ENCODE measurements at places on chromosomes 13 and 19.

DNA sequence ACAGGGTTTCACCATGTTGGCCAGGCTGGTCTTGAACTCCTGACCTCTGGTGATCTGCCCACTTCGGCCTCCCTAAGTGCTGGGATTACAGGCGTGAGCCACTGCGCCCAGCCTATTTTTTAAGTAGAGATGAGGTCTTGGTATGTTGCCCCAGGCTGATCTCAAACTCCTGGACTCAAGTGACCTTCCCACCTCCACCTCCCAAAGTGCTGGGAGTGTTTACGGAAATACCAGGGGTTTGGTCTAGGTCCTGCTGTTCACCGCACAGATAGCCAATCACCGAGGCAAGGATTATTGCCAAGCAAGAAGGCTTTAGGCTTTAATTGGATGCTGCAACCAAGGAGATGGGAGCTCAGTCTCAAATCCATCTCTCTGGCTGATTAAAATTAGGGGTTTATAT, 11.6 kb downstream of the CLEC4G start:
- no peak for DNase-seq

DNA sequence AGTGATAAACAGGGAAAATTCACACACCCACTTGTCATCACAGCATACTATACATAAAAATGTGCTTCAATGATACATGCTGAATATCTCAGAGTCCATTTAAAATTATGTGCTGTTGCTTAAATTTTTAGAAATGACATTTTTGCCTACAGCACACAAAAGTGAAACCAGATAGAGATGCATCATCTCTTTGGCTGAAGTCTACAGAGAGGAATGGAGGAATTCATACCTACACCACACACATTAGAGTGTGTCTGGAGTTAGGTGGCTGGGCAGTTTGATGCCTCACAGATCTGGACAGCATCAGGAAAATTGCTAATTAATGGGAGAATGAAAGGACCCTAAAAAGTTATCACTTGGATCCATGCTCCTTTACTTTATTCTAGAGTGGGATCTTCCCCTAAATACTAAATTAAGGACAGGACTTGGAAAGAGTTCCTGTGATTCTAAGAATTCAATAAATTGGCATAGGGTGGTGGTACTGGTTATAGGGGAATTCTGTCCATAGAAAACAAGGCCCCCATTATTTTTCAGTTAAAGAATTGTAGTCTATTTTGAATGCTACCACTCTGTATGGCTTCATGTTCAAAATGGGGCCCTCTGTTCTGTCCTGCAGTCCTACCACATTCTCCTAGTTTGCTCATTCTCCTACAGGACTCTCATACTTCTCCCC, 41.3 kb downstream of the RCBTB2 start:
- DNase-seq = no peak

DNA sequence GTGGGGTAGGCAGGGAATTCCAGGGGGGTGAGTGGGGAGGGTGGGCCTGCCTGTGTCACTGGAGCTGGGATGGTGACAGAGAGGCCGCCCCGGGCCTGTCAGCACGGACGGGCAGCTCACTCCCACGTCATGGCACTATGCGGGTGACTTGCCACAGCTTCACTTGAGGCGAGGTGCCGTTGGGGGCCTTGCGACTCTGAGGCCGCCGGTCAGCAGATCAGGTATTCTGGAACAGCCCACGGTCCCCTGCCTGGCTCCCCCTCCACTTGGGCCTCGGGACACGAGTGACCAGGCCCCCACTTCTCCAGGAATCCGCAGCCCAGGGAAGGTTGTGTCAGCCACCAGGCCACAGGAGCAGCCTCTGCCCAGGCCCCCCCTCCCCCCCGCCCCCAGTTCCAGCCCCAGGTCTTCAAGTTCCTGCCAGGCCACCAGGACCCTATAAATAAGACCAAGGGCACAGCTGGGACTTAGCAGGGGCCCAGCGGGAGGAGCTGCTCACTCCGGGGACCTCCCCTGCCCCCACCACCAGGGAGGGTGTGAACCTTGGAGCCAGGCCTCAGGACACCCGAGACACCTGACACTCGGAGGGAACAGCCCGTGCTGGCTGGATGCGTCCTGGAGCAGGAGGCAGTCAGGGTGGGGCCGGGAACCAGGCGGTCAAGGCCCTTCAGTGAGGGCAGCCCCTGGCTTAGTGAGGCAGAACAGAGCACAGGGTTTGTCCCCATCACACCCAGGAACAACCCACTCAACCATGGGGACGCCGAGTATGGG, 2.7 kb upstream of the MIDN start:
- no peak for DNase-seq

- DNase-seq = no peak
Observed at GRCh38 chr19:18969931-18970659, 29.1 kb upstream of the HOMER3 start.

- DNase-seq = no peak
Observed at GRCh38 chr13:60282186-60282585, 114.8 kb upstream of the TDRD3 start.

DNA sequence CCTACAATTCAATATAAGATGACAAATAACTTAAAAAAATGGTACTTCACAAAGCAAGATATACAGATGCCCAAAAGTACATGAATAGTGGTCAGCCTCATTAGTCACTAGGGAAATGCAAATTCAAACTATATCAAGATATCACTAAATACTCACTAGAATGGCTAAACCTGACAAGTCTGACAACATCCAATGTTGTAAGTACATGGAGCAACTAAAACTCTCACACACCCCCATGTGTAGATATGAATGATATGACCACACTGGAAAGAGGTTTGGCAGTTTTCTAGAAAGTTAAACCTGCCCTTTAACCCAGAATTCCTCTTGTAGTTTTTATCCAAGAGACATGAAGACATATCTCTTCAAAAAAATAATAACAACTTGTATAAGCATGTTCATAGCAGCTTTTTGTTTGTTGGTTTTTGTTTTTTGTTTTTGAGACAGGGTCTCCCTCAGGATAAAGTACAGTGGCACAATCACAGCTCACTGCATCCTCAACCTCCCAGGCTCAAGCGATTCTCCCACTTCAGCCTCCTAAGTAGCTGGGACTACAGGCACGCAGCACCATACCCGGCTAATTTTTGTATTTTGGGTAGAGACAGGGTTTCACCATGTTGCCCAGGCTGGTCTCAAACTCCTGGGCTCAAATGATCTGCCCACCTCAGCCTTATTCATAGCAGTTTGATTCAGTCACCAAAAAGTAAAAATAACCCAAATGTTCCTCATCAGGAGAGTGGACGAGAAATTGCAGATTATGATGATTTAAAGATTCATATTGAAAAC, 55.1 kb downstream of the RFX2 start:
- no peak for DNase-seq

GRCh38 chr13:50645092-50645491, 198.4 kb downstream of the DLEU7 start:
- DNase-seq = no peak

- DNase-seq = no peak
Observed at GRCh38 chr13:50766013-50766412, 77.5 kb downstream of the DLEU7 start.

DNA sequence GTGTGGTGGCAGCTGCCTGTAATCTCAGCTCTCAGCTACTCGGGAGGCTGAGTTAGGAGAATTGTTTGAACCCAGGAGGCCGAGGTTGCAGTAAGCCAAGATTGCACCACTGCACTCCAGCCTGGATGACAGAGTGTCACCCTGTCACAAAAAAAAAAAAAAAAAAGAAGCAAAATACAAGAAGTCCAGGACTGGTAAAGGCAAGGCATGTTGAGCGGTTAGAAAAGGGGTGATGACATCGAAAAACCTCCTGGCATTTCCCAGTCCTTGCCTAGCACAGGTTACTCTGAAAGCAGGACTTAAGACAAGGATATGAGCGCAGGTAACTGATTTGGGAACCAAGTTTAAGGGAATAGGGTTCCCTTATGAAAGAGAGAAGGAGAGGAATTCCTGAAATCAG, 2.5 kb upstream of the LILRB4 start:
- no peak for DNase-seq

DNA sequence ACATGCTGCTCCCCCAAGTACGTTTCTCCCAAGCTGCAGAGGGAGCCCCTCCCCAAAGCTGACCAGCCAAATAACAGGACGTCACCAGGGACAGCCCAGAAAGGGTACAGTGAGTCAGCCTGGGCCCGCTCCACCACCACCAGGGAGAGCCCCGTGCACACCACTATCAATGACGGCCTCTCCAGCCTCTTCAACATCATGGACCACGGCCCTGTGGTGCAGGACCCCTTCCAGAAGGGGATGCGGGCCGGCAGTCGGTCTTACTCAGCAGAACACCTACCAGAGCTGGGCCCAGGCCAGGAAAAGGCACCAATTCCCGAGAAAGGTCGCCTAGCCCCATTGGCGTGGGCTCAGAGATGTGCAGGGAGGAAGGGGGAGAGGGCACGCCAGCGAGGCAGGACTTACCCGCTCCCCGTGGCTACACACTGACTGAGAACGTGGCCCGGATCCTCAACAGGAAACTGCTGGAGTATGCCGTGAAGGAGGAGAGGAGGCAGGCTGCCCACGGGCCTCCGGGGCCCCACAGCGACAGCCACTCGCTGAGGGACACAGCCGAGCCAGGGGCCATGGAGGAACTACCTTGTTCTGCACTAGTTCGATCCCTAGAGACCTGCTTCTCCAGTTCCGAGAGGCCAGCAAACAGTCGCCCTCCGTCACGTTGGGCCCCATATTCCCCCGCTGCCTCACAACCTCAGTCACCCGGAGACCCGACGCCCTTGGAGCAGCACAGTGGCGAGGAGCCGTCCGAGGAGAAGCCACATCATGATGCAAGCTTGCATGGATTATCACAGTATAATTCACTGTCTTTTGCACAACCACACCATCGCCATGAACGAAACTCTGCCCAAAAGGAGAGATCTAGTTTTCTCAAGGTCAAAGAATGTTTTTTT, 815.9 kb upstream of the KLHL1 start:
- no peak for DNase-seq

GRCh38 chr13:76833441-76833954, 52.7 kb downstream of the KCTD12 start:
- no peak for DNase-seq

DNA sequence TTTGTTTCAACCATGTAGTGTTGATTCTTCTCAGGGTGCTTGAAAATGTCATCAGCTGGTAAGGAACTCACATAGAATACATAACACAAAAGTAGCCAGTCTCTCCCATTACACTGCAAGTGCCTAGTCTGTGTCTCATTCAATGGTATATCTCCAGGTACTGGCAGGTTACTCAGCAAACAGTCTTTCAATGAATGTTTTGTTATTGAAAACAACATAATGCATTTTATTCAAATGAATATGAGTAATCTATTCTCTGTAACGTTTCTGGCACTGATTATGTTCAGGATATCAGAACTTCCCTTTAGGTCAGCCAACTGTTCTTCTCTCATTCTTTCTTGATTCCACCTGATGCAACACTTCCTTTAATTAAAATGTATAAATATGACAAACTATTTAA, 68.0 kb upstream of the SLITRK1 start:
- DNase-seq = no peak

- DNase-seq = no peak
Observed at GRCh38 chr19:30602661-30603350, 230.6 kb downstream of the ZNF536 start.

- no peak for DNase-seq
Observed at GRCh38 chr13:113876346-113877148, 12.7 kb upstream of the GAS6 start.
